ENCODE measurements at places on chromosomes 5 and 9. TPM values are rescaled to one million over a fixed set of nuclear protein-coding genes. Genes with fewer than 3 reads are reported as not detected.

DNA sequence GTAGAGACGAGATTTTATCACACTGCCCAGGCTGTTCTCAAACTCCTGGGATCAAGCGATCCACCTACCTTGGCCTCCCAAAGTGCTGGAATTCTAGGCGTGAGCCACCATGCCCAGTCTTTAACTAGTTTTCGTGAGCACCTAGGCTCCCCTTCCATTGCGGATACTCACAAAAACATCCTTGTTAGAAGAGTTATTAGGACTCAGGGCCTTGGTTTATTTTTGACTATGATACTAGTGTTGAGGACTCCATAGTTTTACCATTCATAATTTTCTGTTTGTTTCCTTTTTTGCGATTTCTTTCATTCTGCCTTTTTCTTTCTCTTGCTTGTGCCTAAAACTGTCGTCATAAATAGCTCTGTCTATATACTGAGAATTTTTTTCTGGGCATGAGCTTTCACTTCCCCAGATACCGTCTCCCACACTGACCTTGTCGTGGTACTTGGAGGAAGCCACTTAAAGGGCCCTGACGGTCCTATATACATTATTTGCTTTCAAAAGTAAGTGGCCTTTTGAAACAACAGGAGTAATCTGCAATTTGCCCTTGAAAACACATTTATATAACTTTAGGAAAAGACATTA, 5.2 kb downstream of the F2R start:
- H3K36me3 ChIP-seq, result no peaks in the 10 kb centered on the region
- peaks cover 4% of the 10 kb centered on the region for H3K4me1 ChIP-seq
- DNase-seq, result no peak
- no peaks in the 10 kb centered on the region for H3K27me3 ChIP-seq
- H3K27ac ChIP-seq, result peak overlapping the region; percentile 28

- H3K27me3 ChIP-seq, result no peaks in the 10 kb centered on the region
- H3K27ac ChIP-seq, result no peak overlapping the region
- H3K4me3 ChIP-seq, result no peak overlapping the region
- no peaks in the 10 kb centered on the region for H3K4me1 ChIP-seq
- no peaks in the 10 kb centered on the region for H3K36me3 ChIP-seq
- no peak for DNase-seq
Measured at GRCh38 chr5:104942735-104943134, 1380.1 kb upstream of the NUDT12 start.

Gene LRRC19
- total RNA-seq, result not detected

DNA sequence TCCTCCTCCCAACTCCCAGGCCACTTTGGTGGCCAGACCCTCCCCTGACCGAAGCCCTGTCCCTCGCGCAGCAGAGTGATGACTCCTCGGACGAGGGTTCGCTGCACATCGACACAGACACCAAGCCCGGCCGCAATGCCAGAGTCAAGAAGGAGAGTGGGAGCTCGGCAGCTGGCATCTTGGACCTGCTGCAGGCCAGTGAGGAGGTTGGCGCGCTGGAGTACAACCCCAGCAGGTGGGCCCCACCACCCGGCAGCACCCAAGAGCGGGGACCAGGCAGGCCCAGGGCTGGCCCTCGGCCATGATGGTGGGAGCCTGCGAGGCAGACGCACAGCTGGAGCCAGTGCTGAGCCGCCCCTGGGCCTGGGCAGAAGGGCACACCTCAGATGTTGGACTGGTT, 90.6 kb downstream of the PHF2 start:
- no peak for DNase-seq
- no peaks in the 10 kb centered on the region for H3K4me1 ChIP-seq
- H3K27me3 ChIP-seq, result no peaks in the 10 kb centered on the region
- no peak overlapping the region for H3K27ac ChIP-seq
- H3K4me3 ChIP-seq, result no peak overlapping the region

- no peak overlapping the region for H3K27ac ChIP-seq
- H3K27me3 ChIP-seq, result no peaks in the 10 kb centered on the region
- no peaks in the 10 kb centered on the region for H3K4me1 ChIP-seq
- DNase-seq, result no peak
Measured at GRCh38 chr9:125235804-125236519, 5.2 kb downstream of the HSPA5 start.
